Fibroblast of villous mesenchyme (primary cell): ENCODE measurements at places on chromosomes 16 and 17.
A peak's percentile ranks its signal among the peaks of the same experiment; 100 is the strongest.

- peak; percentile 61 for DNase-seq
Measured at GRCh38 chr17:17970699-17971430, 1.3 kb downstream of the TOM1L2 start.

DNA sequence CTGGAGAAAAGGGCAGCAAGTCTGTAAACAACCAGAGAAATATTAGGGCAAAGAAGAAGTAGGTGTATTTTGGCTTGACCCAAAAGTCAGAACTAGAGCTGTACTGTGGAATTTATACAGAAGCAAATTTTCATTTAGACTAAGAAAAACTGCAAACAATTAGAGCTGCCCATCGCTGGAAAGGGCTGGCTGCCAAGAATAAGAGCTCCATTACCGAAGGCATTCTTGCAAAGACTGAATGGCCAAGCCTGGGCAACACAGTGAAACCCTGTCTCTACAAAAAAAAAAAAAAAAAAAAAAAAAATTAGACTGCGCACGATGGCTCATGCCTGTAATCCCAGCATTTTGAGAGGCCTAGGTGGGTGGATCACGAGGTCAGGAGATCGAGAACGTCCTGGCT is 53.9 kb upstream of the TMC5 start:
- no peak for DNase-seq

DNA sequence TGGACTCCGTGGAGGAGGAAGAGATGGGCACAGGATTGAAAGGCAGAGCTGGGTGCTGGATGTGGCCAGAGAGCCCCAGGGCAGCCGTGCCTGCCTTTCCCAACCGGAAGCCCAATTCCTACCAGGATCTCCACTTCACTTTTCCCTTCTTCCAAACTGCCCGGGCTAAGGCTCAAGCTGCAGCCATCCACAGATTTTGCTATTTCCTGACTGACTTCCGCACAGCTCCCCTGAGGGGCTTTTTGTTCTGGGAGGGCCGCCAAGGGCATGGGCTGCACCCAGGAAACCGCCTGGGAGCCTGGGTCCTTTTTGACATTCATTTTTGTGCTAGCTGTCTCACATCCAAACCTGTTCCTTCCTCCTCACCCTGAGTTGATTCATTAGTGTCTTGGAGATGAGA is 4.2 kb downstream of the SHISA6 start:
- DNase-seq: no peak

DNA sequence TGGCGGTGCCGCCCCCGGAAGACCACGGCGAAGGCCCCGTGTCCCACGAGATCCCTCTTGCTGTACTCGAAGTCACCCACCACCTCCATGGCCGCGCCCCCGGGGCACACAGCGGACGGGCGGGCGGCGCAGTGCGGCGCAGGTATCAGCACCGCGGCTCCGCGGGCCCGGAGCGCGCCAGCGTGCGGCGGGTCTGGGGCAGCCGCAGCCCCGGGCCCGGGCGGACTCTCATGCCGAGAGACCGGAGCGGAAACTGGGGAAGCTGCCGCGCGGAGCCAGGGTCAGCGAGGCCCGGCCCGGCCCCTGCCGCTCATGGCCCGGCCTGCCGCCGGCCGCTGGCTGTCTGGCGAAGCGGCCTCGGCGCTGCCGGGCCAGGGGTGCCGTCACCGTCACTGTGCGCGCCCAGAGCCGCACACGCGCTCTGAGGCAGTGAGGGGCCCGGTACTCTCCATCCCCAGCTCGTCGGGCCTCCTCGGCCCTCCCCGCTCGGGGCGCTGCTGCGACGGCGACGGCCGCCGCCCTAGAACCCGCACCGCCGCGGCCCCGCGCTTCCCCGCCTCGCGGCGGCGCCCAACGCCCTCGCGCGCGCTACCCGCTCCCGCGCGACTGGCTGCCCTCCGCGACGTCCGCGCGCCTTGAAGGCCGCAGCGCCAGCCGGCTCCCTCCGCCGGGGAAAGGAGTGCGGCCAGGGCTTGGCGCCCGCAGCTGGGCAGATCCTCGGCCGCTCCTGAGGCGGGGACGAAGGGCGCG is at the start of gene ULK2:
TSS of gene ULK2 (minus strand) at position 608 of the 750 bp plus-strand sequence. CDS start at position 89, 519 bp downstream.
- DNase-seq: peak; percentile 77

GRCh38 chr17:76309461-76309860 is 1.4 kb upstream of the QRICH2 start:
- no peak for DNase-seq

DNA sequence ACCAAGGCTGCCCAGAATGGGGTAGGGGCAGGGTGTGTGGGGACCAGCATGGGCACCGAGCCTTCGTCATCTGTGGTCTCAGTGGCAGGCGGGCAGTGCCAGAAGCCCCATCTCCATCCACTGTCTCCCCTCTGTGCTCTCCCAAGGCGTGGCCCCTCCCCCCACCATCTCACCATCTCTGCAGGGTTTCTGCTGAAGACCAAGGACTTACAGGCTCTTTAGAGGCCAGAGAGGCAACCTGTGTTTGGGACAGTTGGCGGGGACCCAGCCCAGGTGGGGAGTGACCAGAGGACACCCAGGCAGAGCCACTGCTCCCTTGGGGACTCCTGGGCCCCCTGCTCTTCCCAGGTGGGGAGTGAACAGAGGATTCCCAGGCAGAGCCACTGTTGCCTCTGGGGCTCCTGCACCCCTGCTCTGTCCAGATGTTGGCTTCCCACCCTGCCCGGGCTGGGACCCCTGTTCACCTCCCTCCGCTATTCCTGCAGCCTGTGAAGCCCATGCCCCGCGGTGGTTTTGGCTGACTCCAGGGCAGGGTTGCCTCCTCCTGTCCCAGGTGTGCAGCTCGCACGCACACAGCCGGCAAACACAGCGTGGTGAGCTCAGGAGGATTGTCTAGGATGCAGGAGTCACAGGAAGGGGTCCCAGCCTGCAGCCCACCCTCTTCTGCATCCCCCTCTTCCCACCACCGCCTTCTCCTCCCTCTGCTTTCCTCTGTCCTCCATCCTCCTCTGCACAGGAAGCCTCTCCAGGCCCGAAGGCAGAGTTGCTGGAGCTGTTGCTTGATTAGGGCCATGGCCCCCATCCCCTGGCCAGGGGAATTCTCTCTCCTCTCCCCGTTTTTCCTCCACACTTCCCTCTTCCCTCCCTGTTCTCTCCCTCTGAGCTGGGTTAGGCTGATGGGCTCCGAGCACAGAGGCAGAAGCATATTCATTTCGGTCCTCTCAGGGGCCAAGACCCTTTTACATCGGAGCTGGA is 45.0 kb downstream of the SLC7A5 start:
- no peak for DNase-seq

GRCh38 chr17:77817953-77818352 is 140.6 kb upstream of the TNRC6C start:
- DNase-seq: no peak

DNA sequence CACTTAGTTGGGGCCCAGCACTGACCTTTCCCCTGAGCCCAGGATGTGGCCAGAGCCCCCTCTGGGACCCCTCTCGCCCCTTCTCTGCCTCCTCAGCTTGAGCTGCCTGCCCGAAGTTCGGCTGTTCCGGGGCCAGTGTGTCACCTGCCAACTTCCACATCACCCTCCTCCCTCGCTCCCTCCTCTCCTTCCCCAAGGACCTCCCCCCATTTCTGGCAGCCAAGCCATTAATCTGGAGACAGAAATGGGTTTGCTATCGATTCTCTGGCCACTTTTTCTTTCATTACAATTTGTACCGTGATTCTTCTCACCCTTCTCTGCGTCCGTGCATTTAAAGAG is 8.8 kb upstream of the ADAM11 start:
- no peak for DNase-seq

DNA sequence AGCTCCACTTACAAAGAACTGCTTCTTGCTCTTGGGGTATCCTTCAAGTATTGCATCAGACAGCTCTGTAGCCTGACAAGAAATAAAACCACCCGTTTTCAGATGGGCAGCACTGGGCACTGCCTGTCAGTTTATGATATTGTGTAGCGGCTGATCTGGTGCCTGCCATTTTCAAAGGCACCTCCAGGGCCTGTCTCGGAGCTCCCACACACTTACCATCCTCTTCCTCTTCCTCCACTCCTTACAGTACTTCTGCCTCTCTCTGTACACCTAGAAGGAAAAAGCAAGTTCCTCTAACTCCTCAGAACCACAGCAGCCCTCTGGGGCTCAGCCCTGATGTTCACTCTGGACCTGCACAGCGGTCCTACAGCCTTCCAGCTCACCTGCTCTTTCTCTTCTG is 4.4 kb downstream of the PSMC3IP start:
- no peak for DNase-seq

GRCh38 chr17:33106525-33107165 is 115.0 kb downstream of the SPACA3 start:
- DNase-seq: peak; percentile 4

DNA sequence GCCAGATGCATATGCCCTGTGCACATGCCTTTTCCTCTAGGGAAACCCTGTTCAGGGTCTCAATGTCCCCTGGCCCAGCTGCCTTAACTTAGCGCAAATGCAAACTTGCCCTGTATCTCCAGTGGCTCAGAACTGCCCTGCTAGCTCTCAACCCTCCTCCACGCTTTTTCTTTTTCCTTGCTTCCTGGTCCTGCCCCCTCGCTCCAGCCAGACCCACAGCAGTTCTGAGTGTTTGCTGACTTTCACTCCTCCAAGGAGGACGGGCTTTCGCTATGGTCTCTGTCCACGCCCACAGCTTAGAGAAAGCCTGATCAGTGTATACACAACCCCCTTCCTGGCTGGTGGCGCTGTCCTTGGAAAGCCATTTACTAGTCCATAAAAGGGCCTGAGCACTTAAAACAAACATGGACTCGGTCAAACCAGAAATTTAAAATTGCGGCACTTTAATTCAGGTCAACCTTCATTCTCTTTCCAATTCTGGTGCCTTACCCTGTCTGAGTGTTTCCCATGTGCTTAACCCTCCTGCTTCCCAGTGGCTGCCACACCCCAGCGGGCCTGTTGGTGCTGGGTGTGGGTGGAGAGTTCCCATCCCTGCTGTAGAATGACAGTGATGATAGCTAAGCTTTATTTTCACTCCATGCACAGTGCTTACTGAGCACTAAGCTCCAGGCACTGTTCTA is 15.6 kb upstream of the TMEM98 start:
- DNase-seq: peak; percentile 87

DNA sequence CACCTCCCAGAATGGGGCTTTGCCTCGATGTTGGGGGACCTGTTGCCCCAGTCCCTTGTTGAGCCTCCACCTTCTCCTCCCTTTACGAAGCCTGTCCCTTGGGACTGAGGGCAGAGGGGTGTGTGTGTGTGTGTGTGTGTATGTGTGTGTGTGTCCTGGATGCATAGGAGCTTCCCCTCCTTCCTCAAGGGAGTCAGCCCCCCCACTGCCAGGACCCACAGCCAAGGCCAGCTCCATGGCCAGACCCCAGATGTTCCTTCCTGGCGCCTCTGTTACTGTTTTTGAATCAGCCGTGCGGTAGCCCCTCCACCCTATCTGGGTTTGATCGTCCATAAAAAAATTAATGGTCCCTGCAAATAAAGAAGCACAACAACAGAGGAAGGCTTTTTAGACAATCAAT is 17.7 kb upstream of the DOK4 start:
- DNase-seq: no peak

DNA sequence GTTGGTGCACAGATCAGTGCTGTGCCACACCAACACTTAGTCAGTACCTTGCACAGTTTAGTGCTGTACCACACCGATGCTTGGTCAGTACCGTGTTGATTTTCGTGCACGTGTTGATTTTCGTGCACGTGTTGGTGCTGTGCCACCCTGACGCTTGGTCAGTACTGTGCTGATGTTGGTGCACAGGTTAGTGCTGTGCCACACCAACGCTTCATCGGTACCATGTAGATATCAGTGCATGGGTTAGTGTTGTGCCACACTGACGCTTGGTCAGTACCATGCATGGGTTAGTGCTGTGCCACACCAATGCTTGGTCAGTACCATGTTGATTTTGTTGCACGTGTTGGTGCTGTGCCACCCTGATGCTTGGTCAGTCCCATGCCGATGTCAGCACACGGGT is 103.5 kb downstream of the NPIPB11 start:
- no peak for DNase-seq

DNA sequence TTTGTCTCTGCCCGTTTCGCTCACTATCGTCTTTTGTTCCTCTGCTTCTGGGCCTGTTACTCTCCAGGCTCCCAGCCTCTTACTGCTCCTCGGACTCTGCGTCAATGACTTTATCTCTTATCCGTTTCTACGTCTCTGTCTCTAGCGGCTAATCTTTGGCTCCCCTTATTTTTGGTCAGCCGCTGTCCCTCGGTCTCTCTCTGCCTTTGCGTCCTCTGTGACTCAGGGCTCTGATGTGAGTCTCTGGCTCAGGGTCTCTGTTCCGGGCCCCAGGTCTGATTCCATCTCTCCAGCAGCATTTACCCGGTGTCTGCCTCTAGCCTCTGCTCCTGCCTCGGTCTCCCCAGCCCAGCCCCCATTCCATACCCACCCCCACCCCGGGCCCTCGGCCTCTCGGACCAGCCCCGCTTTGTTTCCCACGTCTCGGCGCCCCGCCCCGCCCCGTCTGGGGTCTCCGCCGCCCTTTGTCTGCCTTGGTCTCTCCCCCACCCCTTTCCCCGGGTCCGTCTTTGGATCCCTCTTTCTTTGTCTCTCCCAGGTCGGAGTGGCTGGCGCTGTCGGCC is 547 bp upstream of the ZNF48 start:
- DNase-seq: peak; percentile 57

DNA sequence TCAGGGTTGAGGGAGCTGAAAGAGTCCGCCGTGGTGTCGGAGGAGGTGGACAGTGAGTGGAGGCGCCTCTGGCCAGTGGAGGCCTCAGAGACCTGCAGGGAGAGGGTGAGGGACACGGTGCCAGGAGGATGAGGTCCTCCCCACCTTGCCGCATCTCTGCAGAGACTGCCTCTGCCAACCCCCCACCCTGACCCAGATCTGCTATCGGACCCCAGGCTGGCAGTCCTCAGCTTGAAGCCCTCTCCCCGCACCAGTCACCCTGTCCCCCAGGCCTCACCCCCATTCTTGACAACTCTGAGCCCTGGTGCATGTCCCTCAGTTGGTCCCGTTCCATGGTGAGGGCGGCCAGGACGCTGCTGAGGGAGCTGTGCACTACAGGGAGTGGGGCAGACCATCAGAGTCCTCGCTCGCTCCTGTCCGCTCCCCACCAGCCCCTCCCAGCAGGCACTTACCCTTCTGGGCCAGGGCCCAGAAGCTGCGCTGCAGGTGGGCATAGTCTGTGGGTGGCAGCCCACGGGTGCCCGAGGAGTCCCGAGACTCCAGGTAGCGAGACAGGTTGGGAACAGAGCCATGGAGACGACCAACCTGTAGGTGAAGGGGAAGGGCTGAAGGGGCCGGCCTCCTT is 5.4 kb downstream of the OSBPL7 start:
- DNase-seq: no peak

- no peak for DNase-seq
Measured at GRCh38 chr16:89366561-89367537, 123.5 kb downstream of the ANKRD11 start.
